ENCODE measurements at places on chromosomes 7 and 10.

- DNase-seq: no peak
Observed at GRCh38 chr7:15607529-15608210, 45.9 kb upstream of the AGMO start.

DNA sequence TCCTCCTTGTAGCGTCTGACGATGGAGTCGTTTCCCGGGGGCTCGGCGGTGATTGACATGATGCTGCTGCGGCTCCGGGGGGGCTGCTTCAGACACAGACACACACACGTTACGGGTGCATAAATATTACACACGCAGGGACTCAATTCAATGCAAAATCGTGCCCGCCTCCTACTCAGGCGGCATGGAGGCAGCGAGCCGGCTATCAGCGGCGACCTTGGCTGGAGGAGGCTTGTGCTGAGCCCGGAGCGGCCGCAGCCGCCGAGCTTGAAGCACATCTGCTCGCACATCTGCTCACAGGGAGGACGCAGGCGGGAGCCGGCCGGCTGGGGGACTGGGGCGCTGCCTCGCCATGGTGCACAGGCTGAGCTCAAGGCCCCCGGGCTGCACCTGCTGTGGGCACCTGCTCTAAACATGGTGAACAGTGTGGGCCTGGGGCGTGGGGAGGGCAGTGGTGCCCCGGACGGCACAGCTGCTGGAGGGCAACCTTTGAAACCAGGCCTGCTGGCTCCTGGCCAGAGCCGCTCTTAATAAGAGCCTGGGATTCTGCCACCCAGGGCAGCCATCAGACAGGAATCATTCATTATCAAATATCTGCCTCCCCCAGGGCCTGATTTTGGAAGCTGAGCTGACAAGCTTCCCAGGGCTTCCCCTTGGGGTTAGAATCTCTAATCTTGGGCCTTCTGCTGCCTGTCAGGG is 84.7 kb upstream of the GNA12 start:
- DNase-seq: no peak

DNA sequence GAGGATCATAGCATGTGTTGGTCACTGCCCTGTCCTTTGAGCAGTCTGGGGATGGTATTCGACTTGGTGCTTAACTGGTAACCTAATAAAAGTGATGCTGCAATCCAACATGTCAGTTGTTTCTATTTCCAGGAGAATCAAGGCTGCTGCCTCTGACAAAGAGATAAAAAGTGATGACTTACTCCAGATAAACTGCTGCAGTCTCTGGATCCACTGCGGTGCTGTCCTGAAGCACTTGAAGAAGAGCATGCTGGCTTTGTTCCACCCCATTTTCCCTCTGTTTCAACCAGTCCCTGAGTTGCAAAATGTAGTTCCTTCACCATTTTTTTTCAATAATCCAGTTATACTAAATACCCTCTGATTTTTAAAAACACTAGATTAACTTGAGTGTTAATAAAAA is 403.5 kb upstream of the ANKRD30A start:
- no peak for DNase-seq

DNA sequence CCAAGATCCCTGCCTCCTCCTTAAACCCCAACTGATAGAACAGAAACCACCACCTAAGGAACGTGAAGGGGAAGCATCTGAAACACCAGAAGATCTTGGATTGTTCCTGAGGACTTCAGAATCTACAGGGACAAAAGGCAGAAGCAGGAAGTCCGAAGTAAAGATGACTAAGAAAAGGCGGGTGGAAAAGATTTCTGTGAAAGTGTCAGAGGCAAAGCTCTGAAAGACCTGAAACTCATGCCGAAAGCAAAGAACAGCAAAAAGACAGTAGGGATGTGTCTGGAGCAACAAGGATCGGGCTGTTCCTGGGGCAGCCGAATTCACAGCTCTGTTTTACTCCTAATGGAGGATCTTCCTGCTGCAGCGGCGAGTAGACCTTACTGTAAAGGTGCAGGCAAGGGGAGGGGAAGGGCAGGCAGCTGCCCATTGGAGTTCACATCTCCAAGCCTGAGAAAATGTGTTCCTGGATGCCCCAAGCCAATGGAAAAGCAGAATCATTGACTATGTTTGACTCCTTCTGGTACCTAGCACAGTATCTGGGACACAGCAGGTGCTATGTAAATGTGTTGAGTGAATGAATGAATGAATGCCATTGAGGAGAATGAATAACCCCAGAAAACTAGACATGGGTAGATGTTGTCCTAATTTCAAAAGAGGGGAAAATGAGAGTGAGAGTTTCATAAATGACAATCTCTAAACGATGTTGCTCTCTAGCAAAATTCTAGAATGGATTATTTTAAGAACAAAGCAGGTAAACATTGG is 40.4 kb downstream of the PDIA4 start:
- no peak for DNase-seq

DNA sequence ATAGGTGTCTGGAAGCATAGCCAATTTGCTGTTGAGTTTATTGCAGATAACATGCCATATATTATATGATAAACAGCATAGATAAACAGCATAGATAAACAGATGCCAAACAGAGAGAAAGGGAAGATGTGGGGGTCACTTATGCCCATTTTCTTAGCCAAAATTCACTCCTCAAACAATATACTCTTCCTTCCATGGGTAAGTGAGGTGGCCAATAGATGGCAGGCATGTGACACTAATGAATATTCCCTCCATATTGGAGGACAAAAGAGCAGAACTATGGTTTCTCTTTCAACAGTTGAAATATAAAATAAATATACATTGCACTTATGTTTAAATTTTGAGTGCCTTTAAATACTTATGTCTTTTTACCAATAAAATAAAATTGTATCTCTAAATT is 1212.8 kb downstream of the REEP3 start:
- no peak for DNase-seq

DNA sequence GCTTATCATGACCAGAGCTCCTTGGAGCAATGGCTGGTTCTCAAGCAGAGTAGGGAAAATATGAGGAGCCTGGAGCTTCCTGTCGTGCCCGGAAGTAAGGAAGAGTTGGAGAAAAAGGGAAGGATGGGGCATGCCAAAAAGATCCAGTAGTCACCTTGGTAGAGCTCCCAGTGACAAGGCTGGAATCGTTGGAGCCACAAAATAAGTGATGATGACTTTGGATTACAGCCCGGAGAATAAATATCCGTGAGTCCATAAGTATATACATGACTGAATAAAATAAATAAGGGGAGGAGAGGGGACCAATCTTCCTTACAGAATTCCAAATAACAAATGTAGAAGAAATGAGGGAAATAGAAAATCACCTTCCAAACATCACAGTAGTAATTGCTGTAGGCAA is 29.3 kb downstream of the LMTK2 start:
- DNase-seq: no peak

DNA sequence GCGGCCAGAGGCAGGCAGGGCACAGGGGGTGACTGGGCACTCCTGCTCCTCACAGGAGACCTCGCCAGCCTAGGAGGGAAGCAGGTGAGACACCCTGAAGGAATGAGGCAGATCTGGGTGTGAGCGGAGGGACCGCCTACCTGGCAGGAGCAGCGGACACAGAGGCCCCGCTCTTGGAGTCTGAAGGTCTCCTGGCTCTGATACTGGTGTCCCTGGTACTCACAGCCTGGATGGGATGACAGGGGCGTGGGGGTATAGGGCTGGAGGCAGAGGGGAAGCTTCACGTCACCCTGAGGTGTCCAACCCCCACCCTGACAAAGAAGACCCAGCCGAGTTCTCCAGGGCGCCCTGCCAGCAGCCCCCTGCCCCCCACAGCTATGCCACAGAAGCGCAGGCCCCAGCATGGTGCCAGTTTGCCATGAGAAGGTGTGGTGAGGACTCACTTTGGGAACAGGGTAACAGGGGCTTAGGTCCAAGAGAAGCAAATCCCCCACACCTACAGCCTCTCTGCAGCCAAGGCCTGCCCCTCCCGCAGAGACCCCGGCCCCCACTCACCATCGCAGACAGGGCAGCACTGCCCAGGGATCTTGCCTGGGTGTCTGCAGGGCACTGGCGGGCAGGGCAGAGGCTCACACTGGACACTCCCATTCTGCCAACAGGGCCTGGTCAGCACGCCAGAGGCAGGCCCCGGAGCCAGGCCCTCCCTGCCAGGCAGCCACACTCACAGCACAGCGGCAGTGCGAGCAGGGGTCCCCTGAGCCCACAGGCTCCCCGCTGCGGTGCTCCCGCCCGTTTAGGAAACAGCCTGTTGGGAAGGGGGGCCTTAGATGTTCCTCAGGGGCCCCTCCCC is 17.0 kb downstream of the KCP start:
- peak; percentile 54 for DNase-seq

DNA sequence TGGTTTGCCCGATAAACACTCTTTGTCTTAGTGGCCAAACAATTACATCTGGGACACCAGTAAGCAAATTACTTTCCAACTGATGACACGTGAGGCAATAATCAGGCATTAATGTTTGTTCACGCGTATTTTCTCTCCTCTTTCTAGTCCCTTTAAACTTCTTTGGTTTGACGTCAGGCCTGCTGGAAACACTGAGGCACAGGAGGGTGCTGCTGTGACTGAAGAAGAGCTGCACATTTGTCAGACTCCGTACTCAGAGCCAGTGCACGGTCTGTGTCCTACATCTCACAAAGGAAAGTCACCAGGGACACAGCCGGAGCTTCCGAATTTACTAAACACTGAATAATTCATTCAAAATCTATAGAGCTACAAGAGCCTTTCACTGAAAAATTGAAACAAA is 57.6 kb upstream of the ANAPC16 start:
- no peak for DNase-seq

- DNase-seq: no peak
Observed at GRCh38 chr10:1316121-1316808, 260.1 kb downstream of the WDR37 start.

All from mucosa of descending colon (tissue), 3 donors.